WTC11 (cell line): ENCODE measurements at places on chromosomes 16 and 17. TPM values are rescaled to one million over a fixed set of nuclear protein-coding genes. Genes with fewer than 3 reads are reported as not detected.

Gene KRTAP1-1
- total RNA-seq: not detected in 3 replicates

GRCh38 chr17:82662711-82663261, 14.5 kb upstream of the WDR45B start:
- DNase-seq: no peak

GRCh38 chr17:57441270-57441600, 184.9 kb downstream of the MSI2 start:
- DNase-seq: no peak

- no peak for DNase-seq
These were observed 29.0 kb upstream of the KPNB1 start for GRCh38 chr17:47620503-47621245.

DNA sequence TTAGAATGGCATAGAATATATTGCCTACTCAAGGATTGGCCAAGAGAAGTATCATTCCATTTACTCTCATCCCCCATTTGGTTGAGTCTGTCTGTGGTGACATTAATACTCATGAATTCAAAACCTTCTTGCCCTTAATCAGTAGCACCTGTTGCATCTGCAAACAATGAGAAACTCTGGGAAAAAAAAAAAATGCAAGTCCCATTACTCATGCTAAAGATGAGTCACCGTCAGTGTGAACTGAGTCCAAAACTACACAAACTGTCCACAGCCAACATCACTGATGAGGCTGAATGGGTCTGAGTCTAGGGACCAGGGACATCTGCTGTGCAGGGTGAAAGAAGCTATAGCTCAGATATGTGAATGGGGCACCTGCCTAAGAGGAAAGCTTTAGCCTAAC, 96.9 kb upstream of the ADAMTS18 start:
- no peak for DNase-seq
